Activated CD8-positive, alpha-beta memory T cell treated with anti-CD3 and anti-CD28 coated beads for 1 hour (primary cell): ENCODE measurements at places on chromosomes 11 and 22.

- DNase-seq: no peak
Observed at GRCh38 chr22:46114518-46115387, 35.6 kb upstream of the PPARA start.

GRCh38 chr11:127252321-127252720 is 251.8 kb upstream of the KIRREL3 start:
- DNase-seq: no peak

- DNase-seq: no peak
Observed at GRCh38 chr11:12100429-12100828, 10.0 kb upstream of the MICAL2 start.

- no peak for DNase-seq
Observed at GRCh38 chr11:82234256-82234655, 499.4 kb downstream of the FAM181B start.

- DNase-seq: no peak
Observed at GRCh38 chr22:42428025-42428424, 4.2 kb downstream of the NFAM1 start.

GRCh38 chr22:29478326-29479276 is 1.4 kb upstream of the NEFH start:
- DNase-seq: no peak
